DND-41 (cell line): ENCODE measurements at places on chromosomes 2 and 18.
A peak's percentile ranks its signal among the peaks of the same experiment; 100 is the strongest.

DNA sequence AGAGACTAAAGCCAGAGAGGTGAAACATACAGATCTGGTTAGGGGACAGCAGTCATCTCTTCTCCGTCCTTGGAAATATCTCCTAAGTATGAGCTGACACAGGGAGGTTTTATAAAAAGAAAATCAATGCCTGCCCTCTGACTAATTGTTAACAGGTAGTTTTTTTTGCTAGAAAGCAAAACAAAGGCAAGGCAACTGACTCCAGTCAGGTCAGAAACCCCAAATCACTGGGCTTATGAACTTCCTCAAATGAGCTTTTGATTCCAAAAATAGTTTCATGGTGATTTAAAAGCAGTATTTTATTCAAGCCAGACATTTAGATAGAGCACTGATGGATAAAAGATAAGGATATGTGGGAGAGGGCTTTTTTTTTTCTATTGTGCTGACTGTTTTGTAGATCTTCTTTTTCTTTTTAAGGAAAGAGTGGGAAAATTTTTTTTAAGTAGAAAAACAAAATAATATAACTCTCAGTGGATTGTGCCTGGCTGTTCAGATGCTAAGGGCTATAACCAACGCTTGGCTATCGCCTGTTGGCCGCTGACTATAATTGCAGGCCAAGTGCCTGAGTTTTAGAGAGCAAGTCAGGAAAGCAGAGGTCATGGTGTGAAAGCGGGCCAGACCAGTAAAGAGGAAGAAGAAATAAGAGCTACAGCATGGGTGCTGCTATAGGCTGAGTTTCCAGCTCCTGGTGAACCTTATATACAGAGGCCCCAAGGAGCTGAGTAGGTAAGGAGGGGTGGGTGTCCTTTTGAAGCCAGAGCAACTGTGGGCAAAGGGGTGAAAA, 44.9 kb downstream of the MRPL35 start:
- no peak for DNase-seq

DNA sequence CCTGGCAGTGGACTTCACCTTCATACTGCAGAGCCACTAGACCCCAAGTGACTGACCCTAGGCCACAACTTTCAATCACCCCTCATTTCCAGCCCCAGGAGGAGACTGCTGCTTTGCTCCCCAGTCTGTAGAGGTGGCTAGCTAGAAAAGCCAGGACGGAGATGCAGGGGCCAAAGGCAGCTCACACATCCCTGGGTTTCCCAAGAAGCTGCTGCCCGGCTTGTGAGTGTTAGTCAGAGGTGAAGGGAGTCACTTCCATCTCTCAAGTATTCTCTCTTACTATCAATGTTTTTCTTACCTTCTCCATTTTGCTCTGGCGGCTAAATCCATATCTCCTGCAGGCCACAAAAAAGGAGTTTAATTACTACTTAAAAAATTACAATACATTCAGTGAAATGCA, 36.2 kb downstream of the CCDC93 start:
- DNase-seq, result no peak

DNA sequence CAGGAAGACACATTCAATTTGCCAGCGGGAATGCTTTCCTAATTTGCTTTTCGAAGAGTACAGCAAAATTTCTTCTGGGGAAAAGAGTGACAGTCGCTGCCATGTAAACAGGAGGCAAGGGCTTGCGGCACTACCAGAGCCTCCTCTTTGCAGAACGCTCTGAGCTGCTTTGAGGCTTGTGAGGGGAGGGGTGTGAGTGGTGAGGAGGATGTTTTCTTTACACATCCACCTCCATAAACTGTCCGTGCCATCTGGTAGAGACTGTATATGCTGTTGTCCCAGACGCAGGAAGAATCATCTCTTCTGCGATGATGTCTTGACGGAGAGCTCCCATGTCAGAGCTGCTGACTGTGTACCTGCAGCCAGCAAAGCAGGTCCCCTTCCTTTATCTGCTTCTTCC, 138.0 kb downstream of the SOCS6 start:
- DNase-seq, result no peak

DNA sequence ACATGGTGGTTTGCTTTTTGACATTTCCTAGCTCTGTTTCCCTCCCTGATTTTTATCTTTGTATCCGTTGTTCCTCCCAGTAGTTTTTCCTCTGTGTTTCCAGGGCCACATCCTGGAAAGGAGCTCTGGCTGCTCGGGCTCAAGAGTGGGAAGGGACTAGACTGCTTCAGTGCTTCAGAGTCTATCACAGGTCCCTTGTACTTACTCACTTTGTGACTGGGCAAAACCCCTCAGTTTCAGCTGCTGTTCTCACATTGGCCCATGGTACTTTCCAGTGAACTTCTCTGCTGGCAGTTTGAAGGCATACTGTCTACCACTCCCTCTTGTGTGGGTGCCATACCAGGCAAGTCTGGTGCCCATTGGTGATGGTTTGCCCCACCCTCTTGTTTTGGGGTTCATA, 7.5 kb upstream of the STAMBP start:
- DNase-seq, result no peak

- DNase-seq, result no peak
Observed at GRCh38 chr2:55876429-55877086, 47.0 kb downstream of the EFEMP1 start.

GRCh38 chr18:33372442-33372841, 68.1 kb downstream of the CCDC178 start:
- no peak for DNase-seq

DNA sequence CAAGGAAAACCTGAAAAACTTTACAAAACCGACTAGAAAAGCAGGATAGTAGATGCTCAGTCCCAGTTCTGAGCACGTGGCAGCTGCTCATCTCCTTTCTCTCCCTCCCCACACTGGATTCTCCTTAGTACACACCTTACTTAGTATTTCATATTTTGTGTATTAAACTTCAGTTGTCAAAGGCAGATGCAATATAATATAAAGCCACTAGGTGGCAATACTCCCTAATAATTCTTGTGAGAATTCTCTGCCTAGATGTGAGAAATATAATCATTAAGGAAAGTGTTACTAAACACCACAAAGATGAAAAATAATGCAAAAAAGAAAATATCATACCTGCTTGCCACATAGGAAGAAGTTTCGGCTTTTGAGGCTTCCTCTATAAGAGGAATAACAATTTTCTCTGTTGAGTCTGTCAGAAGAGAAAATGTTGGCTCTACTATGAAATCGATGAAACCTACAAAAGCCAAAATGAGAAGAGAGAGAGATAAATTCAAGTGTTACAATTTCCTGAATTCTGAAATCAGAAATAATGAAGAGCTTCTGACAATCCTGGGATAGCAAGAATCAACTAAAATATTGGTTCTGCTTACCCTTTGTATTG, 200.6 kb downstream of the PPP1R1C start:
- DNase-seq, result no peak

- no peak for DNase-seq
Observed at GRCh38 chr2:39325966-39326365, 82.2 kb upstream of the CDKL4 start.

- no peak for DNase-seq
Observed at GRCh38 chr2:23235292-23235691, 149.7 kb upstream of the KLHL29 start.

DNA sequence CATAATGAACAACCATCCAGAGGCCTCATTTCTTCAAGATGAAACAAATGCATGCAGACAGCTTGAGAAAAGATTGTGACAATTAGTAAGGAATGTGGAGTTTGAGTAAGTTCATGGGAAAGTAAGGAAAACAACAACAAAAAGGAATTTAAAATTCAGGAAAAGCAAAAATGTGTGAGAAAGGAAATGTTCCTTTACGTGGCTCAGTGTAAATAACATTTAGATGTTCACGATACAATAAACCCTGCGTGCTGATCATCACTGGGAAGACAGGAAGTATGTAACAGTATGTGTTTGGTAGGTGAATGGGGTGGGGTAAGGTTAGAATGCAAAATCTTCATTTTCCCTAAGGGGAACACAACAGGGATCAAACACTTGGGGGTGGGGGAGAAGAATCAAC, 72.7 kb downstream of the TRIP12 start:
- DNase-seq, result no peak

- DNase-seq, result peak; percentile 9
Observed at GRCh38 chr2:226836548-226836885, 663 bp downstream of the RHBDD1 start.

- no peak for DNase-seq
Observed at GRCh38 chr2:11870584-11870983, 124.2 kb downstream of the LPIN1 start.

DNA sequence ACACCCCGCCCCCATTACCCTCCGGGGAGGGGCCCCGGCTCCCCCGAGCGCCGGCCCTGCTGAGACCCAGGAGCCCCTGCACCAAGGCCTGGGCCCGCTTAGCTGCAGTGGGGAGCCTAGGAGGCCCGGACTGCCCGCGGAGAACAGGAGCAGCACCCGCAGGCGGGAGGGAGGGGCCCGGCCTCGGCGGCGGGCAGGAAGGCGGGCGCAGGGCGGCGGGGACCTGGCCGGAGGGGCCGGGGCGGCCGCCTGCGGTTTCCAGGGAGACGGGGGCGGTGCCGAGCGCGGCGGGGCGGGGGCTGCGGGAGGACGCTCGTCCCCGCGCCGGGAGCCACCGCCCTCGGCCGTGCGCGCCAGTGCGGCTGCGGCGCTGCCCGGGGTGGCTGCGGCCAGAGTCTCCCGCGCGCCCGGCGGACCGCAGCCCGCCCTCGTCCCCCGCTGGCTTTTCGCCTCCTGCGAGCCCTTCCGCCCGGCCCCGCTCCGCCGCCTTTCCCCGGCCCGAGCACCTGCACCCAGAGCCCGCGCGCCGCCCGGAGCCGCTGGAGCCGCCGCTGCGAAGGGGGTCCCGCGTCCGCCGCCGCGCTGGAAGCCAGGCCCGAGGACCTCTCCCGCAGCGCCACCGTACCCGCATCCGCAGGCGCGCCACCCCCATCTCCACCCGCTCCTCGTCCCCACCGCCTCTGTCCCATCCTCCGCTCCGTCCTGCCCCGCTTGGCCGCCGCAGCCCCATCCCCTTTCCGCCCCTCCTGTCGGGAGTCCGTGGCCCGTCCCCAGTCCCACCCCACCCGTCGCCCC, 17.2 kb downstream of the GPC1 start:
- no peak for DNase-seq

GRCh38 chr2:64858541-64859311, 130.5 kb upstream of the SLC1A4 start:
- no peak for DNase-seq

DNA sequence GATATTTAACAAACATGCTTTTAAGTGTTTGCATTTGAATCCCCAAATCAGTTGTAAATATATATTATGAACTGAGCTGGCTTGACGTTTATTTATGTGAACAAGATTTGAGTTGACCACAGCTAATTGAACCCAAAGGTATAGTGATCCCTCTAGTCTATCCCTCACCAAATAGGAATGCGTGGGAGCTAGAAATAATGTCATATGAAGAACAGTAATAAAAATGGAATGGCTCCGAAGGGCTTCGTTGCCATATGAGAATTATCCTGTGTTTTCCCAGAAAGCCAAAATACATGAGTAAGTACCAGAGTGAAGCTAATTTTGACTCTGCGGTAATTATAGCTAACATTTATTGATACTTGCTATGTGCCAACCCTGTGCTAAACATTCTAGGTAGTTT, 142.7 kb downstream of the ADCYAP1 start:
- no peak for DNase-seq

DNA sequence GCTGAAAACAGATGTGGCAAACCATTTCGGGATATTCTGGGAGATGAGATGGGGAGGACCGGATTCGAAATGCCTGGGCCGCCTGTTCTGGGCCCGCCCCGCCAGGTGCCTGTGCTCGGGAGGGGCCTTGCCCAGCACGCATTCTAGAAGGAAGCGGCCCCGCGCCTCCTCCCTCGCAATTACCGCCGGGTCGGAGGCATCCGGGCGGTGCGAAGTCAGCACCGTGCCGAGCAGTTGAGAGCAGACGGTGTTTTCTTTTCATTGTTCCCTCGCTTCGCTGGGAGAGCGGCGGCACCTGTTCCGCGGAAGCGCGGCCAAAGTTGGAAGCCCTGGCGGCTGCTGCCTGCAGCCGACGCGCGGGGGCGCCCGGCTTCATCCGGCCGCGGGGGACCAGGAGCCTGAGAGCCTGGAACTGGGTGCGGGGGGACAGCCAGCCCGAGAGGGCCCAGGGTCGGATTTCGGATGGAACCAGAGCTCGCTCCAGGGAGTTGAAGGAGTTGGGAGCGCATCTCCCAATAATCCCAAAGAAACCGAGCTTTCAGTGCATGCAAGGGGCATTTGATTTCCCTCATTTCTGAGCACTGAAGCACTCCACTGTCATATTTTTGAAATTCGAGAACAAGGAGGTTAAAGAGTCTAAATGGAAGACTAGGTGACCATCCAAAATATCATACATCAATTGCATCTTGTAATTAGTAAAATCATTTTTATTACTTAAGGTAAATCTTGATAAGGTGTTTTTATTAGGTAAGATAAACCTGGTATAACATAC, 241.8 kb upstream of the RAB12 start:
- no peak for DNase-seq

- no peak for DNase-seq
Observed at GRCh38 chr2:155100261-155100660, 401.8 kb downstream of the KCNJ3 start.

DNA sequence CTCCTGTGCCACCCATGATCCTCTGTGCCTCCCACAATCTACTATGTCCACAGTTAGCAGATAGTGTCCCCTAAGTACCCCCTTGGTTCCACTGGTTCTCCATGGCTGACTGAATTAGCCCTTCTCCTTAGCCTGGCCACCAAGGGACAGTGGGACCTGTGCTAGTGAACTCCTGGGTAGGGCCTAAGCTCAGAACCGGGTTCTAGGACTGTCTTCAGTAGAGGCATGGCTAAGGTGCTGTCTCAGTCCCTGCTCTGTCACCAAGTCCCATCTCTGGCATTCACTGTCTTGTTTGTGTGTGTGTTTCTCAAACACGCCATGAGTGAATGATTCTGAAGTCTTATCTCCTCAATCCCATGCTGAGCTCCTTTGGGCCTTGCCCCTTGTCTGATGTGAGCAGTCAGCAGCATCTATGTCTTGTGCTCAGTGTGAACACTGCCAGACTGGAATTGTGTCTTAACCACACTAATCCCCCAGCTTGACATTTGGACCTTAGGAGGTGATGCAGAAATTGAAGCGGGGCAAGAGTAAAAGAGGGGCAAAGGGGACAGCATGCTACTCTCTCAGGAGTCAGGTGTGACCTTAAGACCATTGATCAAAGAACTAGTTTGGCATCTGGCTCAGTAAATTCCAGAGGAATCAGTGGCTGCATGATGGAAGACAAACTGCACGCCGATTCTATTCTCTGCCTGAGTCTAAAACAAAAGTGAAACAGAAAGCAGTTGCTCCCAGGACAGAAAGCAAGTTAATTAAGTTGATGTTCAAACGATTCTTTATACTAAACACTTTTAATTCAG, 190.5 kb downstream of the ALPK2 start:
- peak; percentile 30 for DNase-seq

- DNase-seq, result no peak
Observed at GRCh38 chr2:170887496-170887895, 41.6 kb upstream of the GORASP2 start.

- no peak for DNase-seq
Observed at GRCh38 chr2:223477318-223477717, 124.8 kb downstream of the SCG2 start.
